Neural crest cell (in vitro differentiated cells): ENCODE measurements at places on chromosomes 12 and 14. TPM values are rescaled to one million over a fixed set of nuclear protein-coding genes. Genes with fewer than 3 reads are reported as not detected.

The CMA1 gene
- not detected in 2 replicates for total RNA-seq

The TMTC1 gene
- total RNA-seq, result 13.1 and 13.2 TPM in 2 replicates

The ATG2B gene
- 17.0 and 19.5 TPM in 2 replicates for total RNA-seq

The PRMT5 gene
- 134 and 136 TPM in 2 replicates for total RNA-seq

The YLPM1 gene
- 115 and 120 TPM in 2 replicates for total RNA-seq

The SPRING1 gene
- 47.8 and 50.8 TPM in 2 replicates for total RNA-seq

The OTX2 gene
- 0.77 and 0.84 TPM in 2 replicates for total RNA-seq

The PPP1R1A gene
- 9.1 and 10.3 TPM in 2 replicates for total RNA-seq
